ENCODE measurements at places on chromosomes 4 and X.

DNA sequence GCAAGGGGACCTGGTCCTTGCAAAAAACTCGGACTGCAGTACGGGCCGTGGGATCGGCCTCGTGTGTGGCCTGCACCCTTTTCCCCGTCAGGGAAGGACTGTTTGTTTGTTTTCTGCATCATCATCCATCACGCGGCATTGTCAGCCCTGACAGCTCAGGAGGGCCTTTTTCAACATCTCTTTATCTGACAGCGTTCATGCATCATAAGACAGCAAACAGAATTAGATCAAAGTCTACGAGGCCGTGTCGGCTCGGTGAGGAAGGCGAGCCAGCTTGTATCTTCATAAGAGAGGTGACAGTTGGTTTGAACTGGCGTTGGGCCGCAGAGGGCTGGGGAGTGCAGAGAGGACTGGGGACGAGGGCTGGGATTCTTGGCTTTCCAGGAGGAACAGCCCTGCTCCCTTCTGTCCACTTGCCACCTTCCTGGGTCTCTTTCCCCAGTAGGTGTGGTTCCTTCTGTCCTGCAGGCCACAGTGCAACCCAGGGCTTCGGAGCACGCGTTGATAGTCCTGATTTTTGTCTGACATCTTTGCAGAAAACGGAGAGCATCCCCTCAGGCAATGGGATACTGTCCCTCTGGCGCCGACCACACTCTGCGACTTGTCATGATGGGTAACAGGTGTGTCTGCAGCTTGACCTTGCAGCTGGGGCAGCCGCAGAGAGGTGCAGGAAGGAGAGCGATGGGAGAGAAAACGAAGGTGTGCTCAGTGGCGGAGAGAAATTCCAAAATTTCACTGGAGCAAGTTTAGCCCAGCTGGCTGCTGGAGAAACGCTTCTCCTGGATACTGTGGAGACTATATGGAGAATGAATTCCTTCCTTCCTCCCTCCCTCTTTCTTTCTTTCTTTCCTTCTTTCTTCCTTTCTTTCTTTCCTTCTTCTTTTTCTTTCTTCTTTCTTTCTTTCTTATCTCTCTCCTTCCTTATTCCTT lies 104.0 kb upstream of the SHOX start:
- DNase-seq: no peak

DNA sequence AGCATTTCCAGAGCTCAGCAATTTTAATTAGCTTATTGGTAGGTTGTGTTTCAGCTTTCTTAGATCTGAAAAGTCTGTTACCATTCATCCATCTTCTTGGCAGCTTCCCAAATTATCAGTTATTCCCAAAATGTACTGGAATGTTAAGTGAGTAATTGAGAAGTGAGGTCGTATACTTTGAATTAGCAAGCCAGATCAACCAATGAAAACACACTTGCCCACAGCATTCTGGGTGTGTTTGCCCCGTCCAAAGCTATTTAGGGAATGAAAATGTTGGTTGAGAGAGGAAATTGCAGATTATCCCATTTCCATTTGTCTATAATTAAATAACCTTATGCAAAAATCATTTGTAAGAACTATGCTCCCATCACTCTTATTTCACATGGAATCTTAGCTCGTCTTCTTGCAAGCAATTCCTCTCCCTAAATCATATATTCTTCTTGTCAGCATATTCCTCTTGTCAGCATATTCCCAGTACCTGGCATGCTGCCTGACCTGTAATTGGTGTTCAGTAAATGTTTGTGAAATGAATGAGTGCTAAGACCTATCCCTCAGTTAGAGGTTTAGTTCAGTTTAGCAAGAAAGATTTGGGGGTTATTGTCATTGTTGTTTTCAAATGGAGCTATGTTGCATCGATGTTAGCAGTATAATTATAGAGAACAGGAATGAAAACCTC lies 23.3 kb upstream of the ANTXR2 start:
- DNase-seq: no peak

DNA sequence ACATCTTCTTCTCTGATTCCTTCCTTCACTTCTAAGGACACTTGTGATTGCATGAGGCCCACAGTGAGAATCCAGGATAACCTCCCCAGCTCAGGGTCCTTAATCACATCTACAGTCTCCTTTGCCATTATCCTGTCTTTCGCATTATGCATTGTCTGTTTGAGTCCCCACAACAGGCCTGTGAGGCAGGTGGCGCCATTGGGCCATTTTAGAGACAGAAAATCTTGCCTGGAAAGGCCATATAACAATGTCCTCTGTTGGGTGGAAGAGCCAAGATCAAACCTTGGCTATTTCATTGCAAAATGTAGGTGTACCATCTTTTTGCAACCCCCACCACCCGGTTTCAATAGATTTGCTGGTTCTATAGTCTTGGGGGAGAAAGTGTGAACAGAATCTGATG lies 11.8 kb upstream of the DCUN1D4 start:
- DNase-seq: peak; percentile 61

- no peak for DNase-seq
Measured at GRCh38 chrX:13662355-13662791, 9.4 kb downstream of the TCEANC start.

DNA sequence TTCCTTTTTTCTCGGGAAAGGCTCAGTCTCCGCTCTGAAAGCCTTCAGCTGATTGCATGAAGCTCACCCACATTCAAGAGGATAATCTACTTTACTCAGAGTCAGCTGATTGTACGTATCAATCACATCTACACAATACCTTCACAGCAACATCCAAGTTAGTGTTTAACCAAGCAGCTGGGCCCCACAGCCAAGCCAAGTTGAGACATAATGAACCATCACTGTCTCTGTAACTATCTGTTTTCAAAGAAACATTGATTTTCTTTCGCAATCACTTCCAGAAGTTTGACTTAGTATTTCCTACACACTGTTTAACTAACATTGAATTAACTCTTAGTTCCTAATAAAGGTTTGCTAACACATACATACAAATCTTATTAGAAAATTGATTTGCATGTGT lies 40.3 kb downstream of the RWDD4 start:
- no peak for DNase-seq

- no peak for DNase-seq
Measured at GRCh38 chrX:2501559-2502102, 855 bp upstream of the DHRSX start.

GRCh38 chrX:750263-750662 lies 119.7 kb downstream of the SHOX start:
- DNase-seq: no peak

GRCh38 chr4:170853422-170854021 lies 763.8 kb upstream of the AADAT start:
- peak; percentile 72 for DNase-seq

DNA sequence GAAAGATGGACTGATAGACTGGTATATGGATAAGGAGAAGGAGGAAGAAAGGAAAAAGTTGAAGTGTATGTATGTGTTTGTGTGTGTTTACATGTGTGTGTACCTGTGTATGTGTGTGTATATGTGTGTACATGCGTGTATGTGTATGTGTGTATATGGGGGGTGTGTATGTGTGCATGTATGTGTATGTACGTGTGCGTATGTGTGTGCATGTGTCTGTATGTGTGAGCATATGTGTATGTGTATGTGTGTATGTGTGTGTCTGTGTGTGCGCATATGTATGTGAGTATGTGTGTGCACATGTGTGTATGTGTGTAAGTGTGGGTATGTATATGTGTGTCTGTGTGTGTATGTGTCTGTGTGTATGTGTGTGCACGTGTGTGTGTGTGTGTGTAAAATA lies 101.5 kb upstream of the KLHL13 start:
- DNase-seq: no peak

DNA sequence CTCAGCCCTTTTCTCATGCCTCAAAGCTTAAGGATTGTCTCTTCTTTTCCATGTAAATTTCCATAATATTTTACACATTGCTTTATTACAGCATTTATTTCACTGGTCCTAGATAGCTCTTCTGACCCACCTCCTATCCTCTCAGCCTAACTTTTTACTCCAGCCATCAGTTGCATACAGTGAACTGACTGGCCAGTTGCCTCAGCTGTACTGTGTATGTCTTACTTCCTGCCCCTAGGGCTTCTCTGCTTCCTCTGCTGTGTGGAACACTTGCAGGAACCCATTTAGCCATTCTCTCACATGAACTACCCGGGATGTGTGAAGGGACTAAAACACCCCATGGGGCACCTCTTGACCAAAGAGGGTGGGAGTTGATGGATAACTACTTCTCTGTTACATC lies 18.0 kb downstream of the C4orf33 start:
- DNase-seq: no peak

- no peak for DNase-seq
Measured at GRCh38 chrX:80513625-80514024, 93.4 kb downstream of the TENT5D start.

- no peak for DNase-seq
Measured at GRCh38 chrX:136714626-136715599, 65.8 kb downstream of the ARHGEF6 start.

GRCh38 chr4:87947381-87948160 lies 27.9 kb upstream of the SPP1 start:
- no peak for DNase-seq

- DNase-seq: no peak
Measured at GRCh38 chr4:7014815-7015214, 28.4 kb upstream of the TADA2B start.

DNA sequence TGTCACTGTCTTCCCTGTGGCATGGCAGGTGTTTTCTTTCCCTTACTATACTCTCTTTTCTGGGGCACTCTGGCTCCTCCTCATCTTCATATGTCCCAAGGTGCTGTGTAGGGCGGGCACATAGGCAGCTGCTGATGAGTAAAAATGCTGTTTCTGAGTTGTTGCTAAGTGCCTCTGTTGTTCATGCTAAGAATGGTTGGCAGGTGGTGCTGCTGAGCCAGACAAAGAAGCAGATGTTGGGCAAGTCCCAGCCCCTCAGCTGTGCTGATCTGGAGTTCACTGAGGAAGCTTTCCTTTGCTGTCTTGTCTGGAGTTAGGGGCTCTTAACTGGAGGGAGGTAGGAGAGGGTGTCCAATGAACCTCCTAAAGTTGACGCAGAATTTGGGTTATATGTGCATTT lies 40.6 kb downstream of the HADH start:
- peak; percentile 44 for DNase-seq

GRCh38 chr4:185405296-185405999 lies 8.8 kb downstream of the ANKRD37 start:
- no peak for DNase-seq

DNA sequence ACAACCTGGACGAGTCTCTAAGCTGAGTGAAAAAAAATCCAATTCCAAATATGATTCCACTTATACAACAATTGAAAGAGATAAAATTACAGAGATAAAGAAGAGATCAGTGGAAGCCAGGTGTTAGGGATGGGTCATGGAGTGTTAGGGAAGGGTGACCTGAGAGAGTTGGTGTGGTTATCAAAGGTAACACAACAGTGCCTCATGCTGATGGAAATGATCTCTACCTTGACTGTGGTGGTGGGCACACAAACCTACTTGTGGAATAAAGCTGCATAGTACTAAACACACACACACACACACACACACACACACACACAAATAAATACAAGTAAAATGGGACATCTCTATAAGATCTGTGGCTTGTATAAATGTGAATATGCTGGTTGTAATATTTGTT lies 26.0 kb downstream of the BEND2 start:
- DNase-seq: no peak

GRCh38 chr4:158590306-158590705 lies 68.6 kb downstream of the RXFP1 start:
- DNase-seq: no peak

GRCh38 chrX:136147976-136148375 lies 643 bp downstream of the FHL1 start:
- peak; percentile 27 for DNase-seq

DNA sequence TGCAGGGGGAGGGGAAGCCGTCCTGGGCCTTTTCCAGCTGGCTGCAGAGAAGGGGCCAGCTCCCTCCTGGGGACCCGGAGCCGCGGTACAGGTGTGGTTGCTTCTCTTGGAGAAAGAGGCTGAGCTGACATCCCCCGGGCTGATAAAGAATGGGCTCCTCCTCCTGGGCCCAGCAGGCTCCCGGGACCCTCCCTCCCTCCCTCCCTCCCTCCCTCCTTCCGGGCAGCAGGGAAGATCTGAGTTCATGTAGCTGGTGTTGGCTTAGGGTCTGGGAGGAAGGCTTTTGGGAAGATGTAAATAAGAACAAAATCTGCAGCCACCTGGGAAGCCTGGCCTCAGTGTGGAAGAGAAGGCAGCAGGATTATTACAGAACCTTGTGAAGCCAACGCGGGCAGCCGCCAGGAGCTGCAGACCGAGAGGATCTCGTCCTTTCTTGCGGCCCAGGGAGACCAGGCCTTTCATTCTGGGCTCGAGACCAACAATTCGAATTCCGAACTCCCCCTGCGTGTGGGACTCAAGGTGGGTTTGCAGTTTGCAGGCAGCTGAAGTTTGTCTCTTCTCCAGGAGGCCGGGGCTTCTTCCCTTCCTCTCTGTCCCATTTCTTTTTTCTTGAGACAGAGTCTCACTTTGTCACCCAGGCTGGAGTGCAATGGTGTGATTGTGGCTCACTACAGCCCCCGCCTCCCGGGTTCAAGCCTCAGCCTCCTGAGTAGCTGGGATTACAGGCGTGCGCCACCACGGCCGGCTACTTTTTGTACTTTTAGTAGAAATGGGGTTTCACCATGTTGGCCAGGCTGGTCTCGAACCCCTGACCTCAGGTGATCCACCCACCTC lies at the start of gene PLCXD1:
TSS of gene PLCXD1 (plus strand) at position 216 of the 834 bp plus-strand sequence. CDS start 2,807 bp downstream, outside the sequence.
- DNase-seq: peak; percentile 71

DNA sequence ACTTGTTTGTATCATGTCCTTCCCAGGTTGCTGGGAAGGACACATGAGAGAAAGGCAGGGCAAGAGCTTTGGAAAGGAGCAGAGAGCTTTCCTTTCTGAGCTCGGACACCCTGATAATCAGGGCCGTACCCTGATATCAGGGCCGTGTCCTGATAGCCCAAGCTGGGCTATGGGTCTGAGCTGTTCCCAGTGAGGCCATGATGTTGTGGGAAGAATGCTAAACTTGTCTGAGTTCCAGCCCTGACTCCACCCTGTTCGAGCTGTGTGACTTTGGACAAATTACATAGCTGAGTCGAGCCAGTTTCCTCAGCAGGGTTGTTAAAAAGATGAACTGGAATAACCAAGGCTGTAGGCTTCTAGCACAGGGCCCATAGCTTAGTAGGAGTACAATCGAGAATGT lies 3.3 kb upstream of the CXCR3 start:
- DNase-seq: no peak

DNA sequence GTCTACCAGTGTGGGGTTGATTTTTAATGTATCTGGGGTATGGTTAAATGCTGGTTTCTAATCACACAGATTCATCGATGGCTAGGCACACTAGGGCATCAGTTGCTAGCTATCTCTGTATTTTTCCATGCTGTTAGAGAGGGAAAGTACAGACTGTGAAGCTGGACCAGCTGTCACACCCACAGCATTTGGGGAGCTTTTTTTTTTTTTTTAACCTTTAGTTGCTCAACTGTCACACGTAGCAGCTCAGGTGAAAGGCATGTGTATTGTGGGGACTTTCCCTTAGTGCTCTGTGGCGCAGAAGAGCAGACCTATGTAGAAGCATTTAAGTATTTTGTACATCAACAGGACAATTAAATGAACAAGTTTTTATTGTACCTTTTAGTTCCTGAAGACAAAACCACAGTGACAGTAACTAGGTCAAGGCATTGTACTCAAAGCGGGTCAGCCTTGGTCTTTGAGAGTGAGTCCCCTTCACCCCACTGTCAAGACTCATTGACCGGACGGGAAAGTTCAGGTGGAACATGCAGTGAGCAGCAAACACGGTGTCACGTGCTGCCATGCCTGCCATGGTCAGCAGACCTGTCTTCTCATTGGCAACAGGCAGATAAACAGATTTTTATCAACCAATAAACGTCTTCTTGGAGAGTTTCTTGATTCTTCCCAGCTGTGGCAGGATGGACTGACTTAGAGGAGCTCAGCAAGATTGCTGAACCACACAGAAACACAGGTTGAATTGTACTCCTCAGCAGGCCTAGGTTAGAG lies 65.3 kb downstream of the CASP3 start:
- DNase-seq: no peak
